NCI-H2029 treated with DMSO at 0.1 percent for 48 hours (cell line): ENCODE measurements at places on chromosomes 4 and X.

GRCh38 chrX:42930951-42931350 lies 153.0 kb upstream of the PPP1R2C start:
- no peak for DNase-seq

DNA sequence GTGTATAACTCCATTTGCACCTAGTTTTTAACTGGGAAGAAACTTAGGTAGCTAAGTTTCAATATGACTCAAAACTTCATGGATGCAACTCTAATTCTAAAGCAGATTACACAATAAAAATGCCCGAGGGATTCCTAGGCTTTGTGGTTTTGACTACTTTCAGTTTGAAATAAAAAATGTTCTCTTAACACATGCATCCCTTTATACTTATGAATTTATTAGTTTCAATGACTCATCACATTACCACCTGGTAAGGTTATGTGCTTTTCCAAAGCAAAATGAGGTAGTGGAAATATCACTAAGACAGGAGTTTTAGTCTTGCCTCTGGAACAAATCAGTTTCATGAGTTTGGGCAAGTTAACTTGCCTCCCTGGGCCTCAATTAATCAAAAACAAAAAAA lies 125.5 kb downstream of the OPHN1 start:
- no peak for DNase-seq

DNA sequence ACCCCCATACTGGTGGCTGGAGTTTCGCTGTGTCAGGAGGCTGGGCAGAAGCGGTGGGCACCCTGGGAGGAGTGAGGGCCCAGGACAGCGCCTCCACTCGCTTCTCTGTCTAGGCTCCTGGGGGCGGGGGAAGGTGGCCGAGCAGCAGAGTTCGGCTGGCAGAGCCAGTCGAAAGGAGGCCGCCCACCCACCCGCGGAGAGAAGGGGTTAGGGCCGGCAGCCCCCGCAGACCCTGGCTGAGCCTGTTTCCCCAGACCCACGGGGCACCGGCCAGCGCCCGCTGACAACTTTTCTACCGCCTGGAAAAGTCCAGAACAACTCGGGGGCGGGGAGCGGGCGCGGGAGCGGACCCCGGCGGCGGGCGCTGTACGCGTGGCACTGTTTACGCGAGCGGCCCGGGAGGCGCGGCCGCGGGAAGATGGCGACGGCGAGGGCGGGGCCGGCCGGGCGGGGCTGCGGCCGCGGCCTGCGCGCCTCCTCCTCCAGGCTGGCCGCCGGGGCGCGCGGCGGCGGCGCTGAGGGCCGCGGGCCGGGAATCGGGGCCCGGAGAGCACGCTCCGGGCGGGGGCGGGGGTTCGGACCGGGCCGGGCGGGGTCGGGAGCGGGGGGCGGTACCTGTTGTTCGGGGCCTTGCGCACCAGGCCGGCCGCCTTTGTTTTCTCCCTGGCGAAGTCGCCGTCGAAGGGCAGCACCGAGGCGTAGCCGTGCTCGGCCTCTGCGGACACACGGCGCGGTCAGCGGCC lies 628 bp downstream of the MXD4 start:
- DNase-seq: no peak

DNA sequence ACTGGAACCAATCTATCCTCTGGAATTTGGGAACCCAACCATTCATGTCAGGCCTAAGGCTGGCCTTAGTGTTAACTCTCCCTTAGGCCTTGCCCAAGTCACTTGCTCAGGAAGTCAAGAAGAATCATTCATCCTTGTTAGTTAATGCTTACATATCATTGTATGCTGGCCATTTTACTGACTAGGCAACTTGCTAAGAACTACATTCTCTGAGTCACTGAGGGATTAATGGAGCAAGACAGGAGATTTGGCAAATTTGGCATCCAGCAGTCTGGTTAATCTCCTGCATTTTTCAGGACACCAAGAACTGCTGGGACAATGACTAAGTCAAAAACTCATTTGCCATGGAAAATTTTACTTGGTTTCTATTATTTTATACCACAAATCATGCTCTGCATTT lies 115.8 kb upstream of the DDIT4L start:
- no peak for DNase-seq

DNA sequence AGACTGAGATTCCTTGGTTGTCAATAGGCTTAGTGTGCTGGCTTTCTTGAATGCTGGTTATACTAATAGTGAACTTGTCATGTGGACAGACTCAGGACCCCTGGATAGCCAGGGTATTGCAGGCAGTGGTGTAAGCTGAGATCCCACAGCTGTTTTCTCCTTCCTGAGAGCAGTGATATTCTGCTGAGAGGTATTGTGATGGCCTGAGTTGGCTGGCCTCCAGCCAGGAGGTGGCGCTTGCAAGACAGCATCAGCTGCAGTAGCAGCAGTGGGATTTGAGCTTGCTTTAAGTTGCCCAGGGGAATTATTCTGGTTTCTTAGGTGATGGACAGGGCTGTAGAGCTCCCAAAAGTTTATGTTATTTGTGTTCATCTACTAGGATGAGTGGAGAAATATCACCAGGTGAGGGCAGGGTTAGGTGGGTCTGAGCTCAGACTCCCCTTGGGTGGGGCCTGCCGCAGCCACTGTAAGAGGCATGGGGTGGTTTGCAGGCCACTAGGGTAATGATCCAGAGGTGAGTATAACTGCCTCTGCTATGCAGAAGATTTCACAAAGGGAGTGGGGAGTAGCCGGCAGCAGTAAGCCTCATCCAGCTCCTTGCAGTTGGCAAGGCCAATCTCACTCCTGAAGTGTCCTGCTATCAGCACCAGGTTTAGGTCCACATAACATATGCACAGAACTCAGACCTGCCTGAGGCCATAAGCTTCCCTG lies 66.2 kb downstream of the IL15 start:
- no peak for DNase-seq

DNA sequence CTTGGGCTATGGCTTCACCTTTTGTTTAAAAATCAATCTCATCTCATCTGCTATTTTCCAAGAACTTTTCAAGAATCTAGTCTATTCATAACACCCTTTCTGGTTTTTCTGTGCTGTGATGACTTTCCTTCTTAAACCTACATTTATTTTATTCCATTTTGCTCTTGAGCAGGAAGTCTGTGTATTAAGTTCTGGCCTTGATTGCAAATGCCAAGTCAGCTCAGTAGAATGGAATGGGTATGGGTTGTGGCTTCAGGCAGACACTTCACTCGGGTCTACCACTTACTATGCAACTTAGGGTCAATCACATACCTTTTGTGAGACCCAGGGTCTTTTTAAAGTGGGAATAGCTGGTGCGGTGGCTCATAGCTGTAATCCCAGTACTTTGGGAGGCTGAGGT lies 522.3 kb downstream of the TRIML1 start:
- no peak for DNase-seq

DNA sequence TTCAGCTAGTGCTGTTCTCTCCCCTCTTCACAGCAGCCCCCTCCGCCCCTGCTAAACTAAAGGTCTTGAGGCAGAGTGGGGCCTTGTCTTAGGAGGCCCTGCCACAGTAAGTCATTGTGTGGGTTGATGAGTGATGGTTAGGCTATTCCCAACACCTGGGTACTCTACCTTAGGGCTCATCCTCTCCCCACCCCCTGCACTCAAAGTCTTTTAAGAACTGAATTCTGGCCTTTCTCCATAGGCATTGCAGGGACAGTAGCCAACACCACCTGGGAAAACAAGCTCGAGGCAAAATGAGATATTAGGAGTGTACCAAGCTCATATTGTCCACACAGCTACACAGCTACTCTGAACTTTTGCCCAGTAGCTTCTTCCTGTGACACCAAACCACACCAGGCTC lies 42.5 kb downstream of the RAB40AL start:
- DNase-seq: no peak

DNA sequence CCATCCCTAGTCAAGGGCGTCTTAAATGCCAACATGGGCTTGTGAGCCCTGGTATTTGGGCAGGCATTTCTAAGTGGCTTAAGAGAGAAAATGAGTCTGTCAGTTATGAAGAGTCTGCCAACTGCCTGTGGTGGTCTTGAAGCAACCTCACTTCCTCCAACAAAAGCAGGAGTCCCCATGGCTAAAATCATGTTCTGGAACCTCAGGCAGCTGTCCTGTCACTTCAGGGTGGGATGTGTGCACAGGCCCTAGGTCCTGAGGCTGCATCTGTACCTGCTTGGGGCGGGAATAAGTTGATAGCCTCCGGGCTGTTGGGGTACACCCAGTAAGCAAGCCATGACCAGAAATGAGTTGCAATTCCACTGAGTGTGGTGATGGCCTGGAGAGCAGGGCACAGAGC lies 115.0 kb upstream of the SCML1 start:
- DNase-seq: no peak

- no peak for DNase-seq
These were observed 32.3 kb downstream of the BBS12 start for GRCh38 chr4:122764821-122765215.

GRCh38 chrX:56765811-56766553 lies 36.9 kb downstream of the NBDY start:
- no peak for DNase-seq

GRCh38 chr4:14864365-14865030 lies 137.8 kb upstream of the CPEB2 start:
- no peak for DNase-seq

- no peak for DNase-seq
These were observed 58.0 kb upstream of the FRMPD4 start for GRCh38 chrX:12080265-12080664.

GRCh38 chr4:100347241-100347640 lies 157.0 kb upstream of the DDIT4L start:
- no peak for DNase-seq

DNA sequence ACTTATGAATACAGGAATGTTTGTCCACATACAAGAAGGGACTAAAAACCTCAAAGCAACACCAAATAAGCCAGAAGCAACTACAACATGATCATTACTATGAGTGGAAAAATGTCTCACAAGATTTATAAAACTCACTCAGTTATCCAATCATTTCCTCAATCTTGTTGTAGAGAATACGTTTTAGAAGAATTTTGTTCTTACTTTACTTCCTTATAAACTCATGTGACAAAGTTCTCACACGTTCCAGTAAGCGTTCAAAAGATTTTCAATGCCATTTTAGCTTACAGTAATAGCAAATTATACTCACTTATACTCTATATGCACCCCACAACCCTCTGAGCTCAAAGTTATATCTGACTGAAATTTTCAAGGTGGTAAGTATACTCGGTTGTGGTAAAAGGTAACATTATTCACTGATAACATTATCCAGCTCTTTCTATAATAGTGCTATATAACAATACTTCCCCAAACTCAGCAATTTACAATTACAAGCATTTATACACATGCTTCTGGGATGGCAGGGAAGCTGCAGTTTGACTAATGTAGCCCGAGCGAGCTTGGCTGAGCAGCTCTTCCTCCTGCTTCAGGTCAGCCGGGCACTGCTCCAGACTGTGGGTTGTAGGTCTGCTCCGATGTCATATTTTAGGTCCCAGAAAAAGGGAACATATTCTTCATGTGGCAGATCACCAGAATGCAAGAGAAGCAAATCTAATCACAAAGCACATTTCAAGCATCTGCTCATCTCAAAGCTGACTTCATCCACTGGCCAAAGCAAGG lies 226.3 kb downstream of the RCHY1 start:
- no peak for DNase-seq

GRCh38 chr4:5893004-5893580 lies at the start of gene CRMP1:
Gene CRMP1, minus strand, starts transcription at chr4:5893086. Its CDS starts 117 bp downstream, at chr4:5892969.
- DNase-seq: peak; percentile 44
